ENCODE measurements at places on chromosomes 16 and 17.

DNA sequence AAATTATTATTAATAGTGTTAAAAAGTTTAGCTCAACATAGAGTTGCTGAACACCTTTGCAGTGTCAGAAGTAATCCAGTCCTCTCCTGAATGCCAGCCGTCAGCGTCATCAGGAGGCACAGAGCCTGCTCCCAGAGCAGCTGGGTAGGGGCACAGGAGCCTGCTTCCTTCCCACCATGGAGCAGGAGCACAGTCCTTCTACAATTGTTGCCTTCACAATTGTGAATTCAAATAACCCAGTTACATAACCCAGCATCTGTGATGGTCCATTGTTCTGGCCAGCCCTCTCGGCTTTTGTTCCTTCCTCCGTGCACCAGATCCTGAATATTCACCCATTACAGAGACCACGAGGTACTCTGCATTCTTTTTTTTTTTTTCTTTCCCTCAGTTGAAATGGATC is 393.9 kb upstream of the MAF start:
- DNase-seq, result no peak

GRCh38 chr16:85220125-85220839 is 108.0 kb upstream of the CIBAR2 start:
- DNase-seq, result no peak

- DNase-seq, result peak; percentile 14
These were observed 95.1 kb downstream of the METRNL start for GRCh38 chr17:83174362-83175118.

DNA sequence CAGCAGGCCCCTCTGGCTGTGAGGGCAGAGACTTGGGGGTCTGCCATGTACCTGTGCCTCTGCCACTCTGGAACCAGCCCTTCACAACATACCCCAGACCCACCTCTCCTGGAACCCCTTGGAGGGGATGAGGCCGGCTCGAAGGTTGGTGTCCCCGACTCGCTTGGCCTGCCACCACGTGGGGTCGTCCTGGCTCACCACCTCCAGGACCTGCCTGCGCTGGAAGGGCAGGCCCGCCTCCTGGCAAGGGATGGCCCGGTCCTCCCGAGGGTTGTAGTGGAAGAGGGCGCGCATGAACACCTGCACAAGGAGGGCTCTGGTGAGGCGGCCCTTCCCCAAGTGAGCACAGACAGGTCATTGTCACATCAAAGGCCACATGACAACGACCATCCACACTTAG is 12.2 kb downstream of the MPP3 start:
- DNase-seq, result no peak

- no peak for DNase-seq
These were observed 423.1 kb upstream of the DYNLRB2 start for GRCh38 chr16:80117556-80118130.

- no peak for DNase-seq
These were observed 19.0 kb downstream of the GRB2 start for GRCh38 chr17:75386430-75386829.

DNA sequence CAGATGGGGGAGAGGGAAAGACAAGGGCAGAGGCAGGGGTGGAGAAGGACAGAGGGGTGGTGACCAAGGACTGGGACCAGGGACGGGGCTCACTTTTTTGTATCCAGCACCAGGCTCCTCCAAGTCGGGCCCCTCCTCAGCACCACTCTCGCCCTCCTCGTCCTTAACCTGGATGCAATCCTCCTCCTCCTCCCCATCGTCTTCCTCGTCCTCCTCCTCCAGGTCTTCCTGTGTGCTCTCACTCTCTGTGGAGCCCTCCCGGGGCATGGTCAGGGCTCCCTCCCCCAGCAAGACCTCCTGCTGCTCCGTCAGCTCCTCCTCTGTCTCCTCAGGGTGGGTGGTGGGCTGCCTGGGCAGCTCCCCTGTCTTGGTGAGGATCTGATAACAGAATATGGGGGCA is 16.8 kb downstream of the G6PC3 start:
- DNase-seq, result no peak

DNA sequence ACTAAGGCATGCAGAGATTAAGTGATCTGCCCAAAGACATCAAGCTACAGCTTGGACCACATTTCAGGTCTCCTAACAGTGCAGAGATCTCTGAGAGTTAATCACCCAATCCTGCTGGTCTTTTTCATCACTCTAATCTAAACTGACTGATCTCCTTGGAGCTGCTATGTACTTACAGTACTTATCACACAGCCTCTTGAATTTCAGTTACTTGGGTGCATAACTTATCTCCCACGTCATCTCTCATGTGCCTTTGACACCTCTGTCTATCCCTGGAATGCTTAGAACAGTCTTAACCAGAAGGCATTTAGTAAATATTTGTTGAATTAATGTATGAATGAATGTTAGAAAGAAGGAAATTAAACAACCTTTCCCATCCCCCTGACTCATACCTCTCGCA is 139.0 kb downstream of the SNX11 start:
- no peak for DNase-seq

GRCh38 chr17:81076141-81076679 is 41.3 kb downstream of the BAIAP2 start:
- DNase-seq, result no peak

DNA sequence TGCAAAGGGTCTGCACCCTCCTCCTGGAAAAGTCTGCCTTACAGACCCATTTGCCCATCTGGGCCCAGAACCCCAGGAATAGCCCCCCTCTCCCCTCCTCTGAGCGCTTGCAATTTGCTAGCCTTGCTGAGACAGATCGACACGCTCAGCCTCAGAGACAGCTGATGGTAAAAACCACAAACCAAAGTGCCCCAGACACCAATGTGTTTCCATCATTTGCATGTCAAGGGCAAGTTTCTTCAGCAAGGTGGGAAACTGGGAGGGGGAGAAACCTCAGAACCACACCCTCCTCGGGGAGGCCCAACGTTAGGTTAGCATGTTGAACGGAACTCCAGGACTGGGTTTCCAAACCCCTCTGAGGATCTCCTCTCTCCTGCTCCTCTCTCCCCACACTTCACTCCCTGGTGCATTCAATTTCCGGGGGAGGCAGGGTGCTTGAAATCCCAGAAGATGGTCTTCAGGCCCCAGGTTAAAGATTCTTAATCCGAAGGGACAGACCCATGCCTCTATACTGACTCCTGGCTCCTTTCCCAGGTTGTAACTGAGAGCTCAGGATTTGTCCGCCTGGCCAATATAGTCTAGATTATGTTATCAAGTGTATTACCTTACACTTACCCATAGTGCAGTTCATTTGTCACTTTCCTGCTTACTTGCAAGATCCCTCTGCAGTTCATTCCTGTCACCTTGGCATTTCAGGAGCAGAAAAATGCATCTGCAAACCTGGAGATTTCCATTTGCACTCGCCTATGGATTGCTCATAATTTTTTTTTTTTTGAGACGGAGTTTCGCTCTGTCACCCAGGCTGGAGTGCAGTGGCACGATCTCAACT is 1.3 kb upstream of the CUEDC1 start:
- DNase-seq, result peak; percentile 52

- DNase-seq, result no peak
These were observed 470.1 kb downstream of the SOX9 start for GRCh38 chr17:72590882-72591281.

- DNase-seq, result no peak
These were observed 206.9 kb downstream of the RAB11FIP4 start for GRCh38 chr17:31598399-31598782.

DNA sequence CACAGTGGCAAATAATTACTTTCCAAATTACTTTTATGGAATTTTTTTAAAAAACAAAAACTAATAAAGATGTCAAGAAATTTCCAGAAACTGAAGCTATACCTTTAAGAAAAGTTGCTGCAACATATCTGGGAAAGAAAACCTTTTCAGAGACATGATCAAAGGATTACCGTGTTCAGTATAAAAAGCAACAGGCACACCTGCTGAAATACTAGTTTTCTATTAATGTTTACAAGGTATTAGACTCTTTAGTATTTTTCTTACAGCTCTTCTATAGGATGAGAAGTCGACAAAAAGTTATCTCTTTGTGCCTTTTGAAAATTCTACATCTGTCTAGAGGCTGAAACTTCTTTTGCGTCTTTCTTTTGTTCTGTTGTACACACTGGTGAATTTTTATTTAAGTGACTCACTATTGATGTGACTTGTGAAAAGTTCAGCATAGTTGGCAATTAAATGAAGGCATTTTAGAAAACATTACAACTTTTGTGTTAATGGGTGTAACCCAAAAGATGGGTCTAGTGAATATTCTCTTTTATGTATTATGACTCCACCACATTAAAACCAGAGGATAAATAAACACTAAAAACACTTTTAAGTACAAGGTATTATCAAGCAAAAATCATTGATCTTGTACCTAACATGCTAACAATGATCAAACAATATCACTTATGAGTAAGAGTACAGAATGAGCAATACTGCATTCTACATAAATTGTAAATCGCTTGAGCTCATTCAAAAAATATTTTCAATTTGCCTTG is 23.8 kb downstream of the NACA2 start:
- no peak for DNase-seq

GRCh38 chr16:87407511-87408112 is 15.5 kb downstream of the MAP1LC3B start:
- no peak for DNase-seq

All from stimulated activated CD8-positive, alpha-beta memory T cell treated with anti-CD3 and anti-CD28 coated beads, Interleukin-4, amount 100 ng/mL, for 48 hours (primary cell).